ENCODE measurements at places on chromosomes 7 and 10.

GRCh38 chr7:82714883-82715282 lies 271.3 kb upstream of the CACNA2D1 start:
- DNase-seq = no peak

- no peak for DNase-seq
These were observed 49.4 kb upstream of the SUN1 start for GRCh38 chr7:782718-783449.

DNA sequence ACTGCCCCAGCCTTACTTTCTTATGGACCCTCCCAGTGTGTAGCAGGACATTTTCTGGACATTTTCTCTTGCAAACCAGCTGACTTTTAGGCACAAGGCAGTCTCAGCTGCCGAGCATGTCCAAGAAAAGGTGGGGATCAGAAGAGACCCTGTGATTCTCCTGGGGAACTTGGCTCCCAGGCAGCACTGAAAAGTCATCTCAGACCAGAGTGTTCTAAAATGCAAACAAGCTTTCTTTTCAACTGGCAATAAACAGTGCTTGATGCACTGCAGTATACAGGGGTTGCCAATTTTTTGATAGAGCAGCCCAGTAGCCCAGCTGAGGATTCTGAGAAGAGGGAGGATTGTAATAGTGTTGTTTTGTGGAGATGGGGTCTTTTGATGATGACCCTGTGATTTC lies 168.0 kb upstream of the PHYHIPL start:
- no peak for DNase-seq

DNA sequence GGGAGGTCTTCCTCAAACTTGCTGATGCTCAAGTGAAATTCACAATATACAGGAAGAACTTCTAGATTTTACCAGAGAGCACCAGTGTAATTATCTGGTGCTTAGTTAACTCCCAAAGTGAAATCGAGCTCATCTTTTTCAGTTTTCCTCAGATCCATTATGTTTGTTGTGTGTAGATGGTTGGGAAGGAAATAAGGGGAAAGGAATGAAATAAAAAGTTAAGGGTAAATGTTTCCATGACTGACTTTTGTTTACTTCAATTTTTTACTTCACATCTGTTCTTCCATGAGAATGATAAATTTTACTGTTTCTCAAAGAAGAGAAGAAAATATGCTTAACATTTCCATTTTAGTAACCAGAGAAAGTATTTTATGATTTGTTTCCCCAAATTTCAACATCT lies 21.3 kb downstream of the FAM107B start:
- DNase-seq = no peak

DNA sequence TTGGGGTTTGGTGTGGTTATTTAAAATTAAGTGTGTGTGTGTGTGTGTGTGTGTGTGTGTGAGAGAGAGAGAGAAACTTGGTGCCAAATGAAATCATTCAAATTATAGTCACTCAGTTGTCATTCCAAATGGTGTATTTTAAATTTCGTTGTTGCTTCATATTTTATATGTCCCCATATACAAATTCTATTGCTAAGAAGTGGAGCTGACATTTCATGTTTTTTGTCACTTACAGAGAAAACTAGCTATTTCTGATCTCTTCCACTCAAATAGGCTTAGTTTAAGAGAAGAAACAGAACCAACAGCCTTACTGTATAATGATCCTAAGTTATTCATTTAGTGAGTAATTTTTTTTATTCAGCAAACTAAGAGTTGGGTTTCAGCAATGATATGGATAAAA lies 42.3 kb downstream of the CHRM2 start:
- no peak for DNase-seq

DNA sequence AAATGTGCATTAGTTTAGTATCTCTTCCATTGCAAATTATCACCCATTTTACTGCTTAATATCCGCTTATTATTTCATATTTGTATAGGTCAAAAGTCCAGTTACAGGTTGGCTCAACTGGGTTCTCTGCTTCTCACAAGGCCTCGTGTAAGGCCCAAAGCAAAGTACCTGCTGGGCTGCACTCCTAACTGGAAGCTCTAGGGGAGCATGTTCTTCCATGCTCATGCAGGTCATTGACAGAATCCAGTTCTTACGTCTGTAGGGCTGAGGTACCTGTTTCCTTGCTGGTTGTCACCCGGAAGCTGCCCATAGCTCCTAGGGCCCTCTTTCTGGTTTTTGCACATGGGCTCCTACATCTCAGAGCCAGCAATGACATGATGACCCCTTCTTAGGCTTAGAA lies 79.6 kb downstream of the RAPGEF5 start:
- no peak for DNase-seq

- no peak for DNase-seq
These were observed 70.8 kb upstream of the MEOX2 start for GRCh38 chr7:15757041-15758000.

DNA sequence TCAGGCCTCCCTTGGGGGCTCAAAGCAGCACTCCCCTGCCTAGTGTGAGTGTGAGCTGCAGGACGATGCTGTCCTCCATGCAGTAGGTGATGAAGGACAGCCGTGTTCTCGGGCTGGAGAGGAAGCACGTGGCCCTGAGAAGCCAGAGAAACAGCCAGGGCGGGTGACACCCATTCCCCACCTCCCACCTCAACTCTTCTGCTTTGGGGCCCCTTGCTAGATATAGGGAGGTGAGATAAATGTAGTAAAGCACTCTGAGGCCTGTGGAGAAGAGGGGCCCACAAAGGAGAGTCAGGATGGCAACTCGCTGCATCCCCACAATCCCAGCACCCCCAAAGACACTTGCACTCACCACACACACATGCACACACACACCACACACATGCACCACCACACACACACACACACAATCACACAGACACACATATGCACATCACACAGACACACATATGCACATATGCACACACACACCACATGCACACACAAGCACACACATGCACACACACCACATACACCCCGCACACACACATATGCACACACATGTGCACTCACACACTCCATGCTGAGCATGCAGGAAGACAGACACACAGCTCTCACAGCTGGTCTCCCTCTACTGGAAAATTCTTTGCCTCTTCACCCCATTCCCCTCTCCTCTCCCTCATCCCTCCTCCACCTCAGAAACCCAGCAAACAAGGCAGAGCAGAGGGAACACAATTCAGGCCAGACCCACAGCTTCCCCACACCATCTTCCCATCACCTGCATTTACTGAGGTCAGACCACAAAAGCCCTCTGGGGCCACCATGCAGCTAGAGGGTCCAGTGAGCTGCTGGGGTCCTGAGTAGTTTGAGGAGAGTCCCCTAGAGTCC lies 30.5 kb downstream of the ANXA8 start:
- DNase-seq = no peak

DNA sequence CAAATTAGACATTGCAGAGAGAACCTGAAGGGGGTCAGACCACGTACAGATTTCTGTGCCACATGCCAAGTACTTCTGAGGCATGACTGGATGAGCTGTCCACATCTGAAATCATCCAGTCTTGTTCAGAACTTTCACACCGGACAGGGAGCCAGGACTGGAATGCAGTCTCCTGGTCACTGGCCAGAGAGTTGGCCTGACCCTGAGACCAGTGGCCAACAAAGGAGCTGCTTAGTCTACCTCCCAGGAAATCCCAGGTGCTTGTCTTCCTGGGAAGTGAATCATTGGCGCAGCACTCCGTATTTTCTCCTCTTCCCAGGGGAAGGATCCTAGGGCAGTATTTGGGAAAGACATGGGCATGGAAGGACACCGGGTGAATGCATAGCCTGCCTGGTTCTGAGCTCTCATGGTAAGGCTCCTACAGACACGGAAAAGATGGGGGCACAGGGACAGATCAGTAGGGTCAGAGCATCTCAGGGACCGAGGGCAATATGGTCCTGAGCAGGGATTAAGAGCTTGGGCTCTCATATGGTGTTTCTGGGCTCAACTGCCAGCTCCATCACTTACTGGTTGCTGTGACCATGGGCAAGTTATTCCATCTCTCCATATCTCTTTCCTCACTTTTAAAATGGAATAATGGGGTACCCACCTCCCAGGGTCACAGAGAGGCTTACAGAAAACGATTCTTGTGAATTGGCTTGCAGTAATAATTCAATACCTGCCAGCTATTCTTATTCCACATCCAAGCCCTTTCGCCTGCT lies 1.3 kb upstream of the SCD start:
- no peak for DNase-seq

DNA sequence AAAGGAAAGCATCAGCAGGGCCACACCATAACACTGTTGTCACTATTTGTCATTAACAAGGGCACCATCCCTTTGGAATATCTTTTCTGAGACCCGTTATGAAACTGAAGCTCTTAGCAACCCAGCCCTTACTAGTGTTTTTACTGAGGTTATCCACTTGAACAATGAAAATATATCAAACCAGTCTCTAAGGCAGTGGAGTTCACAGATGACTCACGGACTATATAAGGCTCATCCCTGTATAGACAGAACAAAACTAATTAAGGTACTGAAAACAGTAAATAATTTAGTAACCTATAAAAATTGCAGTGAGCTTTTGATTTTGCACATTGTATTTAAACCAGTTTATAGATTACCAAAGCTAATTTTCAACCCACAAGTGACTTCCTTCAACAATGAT lies 196.0 kb downstream of the ELAPOR2 start:
- DNase-seq = no peak
